Stimulated activated CD8-positive, alpha-beta memory T cell treated with anti-CD3 and anti-CD28 coated beads, Interleukin-15, amount 100 ng/mL, for 4 hours (primary cell): ENCODE measurements at places on chromosomes 2 and 18.

DNA sequence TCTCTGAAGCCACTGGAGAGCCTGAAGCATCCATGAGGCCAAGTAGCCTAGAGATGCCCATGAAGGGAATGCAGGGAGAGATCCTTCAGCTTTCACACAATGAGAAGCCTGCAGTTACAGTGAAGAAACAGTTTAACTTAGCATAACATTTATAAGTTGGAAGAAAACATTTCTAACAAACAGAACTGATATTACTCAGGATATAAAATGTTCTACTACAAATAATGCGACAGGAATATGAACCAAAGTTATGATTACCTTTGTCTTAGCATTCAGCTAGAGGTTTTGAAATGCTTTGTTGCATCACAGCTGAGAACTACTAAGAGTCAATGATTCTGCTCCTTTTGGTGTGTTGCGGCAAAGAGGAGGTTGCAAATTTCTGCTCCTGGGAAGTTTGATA, 6.9 kb upstream of the KYNU start:
- no peak for DNase-seq

DNA sequence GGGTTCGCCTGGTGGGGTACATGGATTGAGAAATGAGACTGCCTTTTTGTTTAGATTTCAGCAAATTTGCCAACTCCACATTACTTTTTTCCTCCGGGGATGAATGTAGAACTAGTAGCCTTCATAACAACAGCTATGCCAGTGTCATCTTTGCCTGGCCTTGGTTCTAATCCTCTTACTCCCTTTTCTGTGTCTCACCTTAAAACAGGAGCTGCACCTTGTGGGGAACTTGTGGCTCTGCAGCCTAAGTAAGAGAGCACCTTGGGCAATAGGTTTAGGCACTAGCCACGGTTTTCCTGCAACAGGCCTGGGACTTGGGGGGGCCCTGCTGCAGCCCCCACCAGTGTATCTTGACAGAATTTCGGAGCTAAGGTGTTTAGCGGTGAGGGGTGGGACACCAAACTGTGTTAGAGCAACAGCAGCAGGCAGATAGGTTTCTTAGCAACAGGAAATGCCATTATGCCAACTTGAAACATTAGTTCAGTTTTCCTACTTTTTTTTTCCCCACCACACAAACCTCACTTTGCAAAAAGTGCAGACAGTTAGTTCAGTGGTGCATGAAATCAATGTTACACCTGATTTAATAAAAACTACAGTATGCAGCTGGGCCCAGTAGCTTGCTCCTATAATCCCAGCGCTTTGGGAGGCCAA, 173.7 kb downstream of the PRKCE start:
- DNase-seq = no peak

DNA sequence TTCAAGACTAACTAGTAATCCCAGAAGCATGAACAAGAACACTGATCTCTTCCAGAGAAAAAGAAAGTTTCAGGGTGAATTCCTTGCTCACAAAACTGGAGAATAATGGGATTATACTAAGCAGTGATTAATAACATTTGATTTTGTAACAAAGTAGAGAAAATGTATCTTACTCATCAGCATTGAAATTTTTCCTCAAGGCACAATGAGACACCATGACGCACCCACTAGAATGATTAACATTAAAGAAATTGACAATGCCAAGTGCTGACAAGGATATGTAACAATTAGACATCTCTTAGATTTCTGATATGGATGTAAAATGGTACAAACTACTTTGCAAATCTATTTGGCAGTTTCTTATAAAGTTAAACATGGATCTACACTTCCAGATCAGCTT, 101.1 kb upstream of the EPHA4 start:
- no peak for DNase-seq

GRCh38 chr2:34373586-34374233, 774.6 kb upstream of the FAM98A start:
- no peak for DNase-seq

DNA sequence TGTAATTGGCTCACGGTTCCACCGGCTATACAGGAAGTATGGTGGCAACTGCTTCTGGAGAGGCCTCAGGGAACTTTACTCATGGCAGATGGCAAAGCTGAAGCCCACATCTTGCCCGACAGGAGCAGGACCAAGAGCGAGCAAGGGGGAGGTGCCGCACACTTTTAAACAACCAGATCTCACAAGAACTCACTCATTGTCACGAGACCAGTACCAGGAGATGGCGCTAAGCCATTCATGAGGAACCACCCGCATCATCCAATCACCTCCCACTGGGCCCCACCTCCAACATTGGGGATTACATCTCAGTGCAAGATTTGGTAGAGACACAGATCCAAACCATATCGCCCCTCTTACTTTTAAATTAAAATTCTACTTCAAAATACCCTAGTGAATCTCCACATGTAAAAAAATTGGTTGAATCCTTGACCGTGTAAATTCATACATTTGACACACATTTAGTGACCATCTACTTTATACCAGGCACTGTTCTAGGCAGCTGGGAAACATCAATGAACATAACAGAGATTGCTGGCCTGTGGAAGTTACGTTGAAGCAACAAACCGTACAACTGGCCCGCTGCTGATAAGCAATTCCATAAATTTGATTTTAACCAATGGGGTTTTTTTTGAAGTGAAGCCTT, 87.6 kb downstream of the ALPK2 start:
- no peak for DNase-seq

DNA sequence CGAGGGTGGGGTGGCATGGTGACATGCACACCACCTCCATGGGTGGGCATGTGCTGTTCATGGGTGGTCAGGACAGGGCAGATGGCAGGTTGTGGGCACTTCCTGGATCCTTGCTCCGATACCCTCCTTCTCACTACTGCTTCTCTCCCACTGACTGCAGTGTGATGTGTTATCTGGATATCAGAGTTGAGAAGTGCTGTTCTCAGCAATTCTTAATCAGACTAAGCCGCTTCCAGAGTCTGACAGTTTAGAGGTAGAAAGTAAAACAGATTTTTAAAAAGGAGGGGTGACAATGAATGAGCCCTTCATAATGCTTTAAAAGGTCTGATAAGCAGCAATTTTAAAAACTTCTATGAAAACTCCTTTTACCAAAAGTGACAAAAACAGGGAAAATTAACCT, 33.9 kb downstream of the SIGLEC15 start:
- no peak for DNase-seq

- DNase-seq = no peak
Observed at GRCh38 chr18:51724790-51725721, 527.6 kb upstream of the MEX3C start.

DNA sequence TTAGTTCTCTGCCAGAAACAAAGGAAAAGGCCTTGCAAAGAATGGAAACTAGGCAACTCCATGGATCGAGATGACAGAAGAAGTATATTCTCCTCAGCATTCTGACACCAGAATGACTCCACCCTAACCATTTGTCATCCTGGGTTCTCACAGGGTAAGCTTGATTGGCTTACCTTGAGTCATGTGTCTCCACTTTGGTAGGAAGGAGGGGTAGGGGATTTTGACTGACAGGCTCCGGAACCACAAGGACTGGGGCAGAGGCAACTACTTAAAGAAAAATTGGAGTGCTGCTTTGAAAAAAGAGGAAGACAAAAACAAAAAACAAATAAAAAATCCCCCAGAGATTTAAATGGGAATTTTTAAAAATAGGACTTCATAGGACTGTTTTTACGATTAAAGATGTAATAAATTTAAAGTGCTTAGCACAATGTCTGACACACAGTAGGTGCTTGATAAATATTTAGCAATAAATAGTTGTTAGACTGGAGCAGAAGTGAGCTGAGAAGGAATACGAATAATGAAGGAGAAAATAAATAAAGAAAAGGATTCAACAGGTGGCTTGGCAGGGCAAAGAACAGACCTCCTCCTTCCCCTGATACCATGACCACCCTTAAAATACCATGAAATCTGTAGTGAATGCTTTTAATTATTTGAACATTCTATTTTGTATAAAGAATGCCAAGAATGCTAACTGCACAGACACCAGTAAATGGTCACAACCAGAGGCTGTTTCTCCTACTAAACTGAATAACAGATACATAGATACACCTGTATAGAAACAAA, 230.2 kb downstream of the CDCA7 start:
- DNase-seq = no peak

DNA sequence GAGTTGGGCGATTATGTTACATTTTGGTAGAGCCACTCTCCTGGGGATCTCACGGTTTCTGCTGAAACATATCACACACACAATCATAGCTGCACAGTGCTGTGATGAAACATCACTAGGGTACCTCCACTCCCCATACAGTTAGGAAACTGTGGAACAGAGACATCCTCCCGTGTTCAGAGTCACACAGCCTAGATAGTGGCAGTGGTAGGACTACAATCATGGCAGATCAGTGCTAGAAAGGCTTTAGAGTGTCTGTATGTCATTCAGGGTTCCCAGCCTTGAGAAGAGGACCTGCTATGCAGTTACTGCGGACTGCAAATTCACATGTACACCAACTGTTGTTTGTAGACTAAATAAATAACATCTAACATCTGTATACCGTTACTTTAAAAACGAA, 210.3 kb upstream of the FOSL2 start:
- DNase-seq = no peak

DNA sequence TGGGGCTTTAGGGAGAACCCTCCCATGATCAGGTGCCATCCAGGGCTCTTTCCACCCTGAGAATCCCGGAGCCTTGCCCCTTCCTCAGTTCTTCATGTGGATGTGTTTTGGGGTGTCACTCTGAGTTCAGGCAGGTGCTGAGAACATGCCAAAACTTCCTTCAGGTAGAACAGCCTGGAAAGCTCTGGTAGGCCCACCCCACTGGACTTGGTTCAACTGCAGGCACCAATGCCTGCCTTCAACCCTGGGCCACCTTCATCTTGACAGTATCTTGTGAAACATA, 85.8 kb downstream of the EPAS1 start:
- DNase-seq = no peak

DNA sequence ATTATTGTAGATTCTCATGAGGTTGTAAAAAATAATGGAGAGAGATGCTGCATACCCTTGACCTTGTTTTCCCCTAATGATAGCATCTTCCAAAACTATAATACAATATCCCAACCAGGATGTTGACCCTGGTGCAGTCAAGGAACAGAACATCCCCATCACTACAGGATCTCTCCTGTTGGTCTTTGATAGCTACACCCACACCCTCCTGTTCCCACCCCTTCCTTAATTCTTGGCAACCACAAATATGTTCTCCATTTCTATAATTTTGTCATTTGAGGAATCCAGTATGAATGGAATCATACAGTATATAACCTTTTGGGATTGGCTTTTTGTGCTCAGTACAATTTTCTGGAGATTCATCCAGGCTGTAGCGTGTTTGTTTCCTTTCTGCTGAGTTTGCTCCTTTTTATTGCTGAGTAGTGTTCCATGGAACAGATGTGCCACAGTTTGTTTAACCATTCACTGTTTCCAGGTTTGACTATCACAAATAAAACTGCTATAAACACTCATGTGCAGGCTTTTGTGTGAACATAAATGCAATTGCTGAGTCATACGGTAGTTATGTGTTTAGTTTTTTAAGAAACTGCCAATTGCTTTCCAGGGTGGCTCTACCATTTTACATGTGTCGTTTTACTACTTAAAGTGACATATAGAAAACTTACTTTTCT, 22.2 kb downstream of the MCFD2 start:
- no peak for DNase-seq

DNA sequence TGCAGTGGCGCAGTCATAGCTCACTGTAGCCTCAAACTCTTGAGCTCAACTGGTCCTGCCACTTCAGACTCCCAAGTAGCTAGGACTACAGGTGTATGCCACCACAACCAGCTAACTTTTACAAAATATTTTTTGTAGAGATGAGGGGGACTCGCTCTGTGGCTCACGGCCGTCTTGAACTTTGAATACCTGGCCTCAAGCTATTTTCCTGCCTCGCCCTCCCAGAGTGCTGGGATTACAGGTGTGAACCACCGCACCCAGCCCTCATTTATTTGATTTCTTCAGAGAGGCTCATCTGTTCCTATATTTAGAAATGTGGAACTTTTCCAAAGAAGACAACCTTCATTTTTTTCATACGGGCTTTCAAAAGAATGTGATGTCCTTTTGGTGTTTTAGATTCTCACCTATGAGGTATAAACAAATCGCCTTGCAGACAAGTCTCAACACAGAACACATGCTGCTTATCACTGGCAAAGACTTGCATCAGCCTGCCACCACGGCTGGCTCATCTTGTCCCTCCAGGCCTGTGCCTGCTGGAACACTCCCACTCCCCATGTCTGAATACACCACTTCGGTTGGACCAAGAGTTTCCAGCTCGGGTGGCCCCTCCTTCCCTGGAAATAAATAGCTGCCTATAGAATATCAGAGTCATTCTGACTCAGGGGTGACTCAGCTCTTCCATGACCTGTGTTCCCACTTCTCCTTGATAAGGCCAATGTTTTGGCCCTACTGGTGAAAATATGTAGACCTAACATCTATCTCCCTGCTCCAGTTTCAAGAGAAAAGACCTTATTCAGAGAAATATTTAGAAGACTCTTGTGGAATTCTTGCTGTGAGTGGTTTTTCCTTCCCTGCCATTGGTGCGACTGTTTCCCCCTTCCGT, 202.6 kb downstream of the TGIF1 start:
- peak; percentile 14 for DNase-seq

GRCh38 chr18:74370115-74370514, 54.5 kb downstream of the C18orf63 start:
- no peak for DNase-seq

DNA sequence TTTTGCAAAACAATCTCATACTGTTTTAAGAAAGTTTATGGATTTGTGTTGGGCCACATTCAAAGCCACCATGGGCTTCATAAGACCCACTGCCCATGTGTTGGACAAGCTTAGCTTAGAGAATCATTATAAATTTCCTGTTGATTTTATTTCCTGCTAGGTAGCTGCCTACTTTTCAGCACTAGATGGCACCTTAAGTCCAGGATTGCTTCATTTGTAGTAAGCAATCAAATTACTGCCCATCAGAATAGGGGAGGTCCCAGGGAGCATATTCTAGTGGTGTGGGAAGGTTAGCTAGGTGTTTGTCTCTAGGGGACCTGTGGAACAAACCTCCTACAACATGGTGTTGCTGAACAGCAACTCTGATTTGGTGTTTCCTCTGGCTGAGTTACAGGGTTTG, 11.0 kb upstream of the DCDC2C start:
- no peak for DNase-seq

- DNase-seq = no peak
Observed at GRCh38 chr2:100990166-100990565, 11.9 kb upstream of the RPL31 start.

DNA sequence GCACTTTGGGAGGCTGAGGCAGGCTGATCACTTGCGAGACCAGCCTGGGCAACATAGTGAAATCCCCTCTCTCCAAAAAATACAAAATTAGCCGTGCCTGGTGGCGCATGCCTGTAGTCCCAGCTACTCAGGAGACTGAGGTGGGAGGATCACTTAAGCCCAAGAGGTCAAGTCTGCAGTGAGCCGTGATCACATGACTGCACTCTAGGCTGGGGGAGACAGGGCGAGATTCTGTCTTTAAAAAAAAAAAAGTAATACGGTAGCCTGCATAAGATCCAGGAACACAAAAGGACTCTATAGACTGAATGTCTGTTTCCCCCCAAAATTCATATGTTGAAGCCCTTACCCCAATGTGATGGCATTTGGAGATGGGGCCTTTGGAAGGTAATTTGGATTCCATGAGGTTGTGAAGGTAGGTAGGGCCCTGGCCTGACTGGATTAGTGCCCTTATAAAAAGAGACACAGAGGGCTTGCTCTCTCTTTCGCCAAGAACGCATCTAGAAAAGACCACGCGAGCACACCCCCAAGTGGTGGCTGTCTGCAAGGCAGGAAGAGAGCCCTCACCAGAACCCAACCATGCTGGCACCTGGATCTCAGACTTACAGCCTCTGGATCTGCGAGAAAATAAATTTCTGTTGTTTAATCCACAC, 17.0 kb downstream of the MBOAT2 start:
- DNase-seq = no peak

- no peak for DNase-seq
Observed at GRCh38 chr2:157349949-157350515, 24.4 kb upstream of the ERMN start.

- no peak for DNase-seq
Observed at GRCh38 chr18:22489704-22490103, 72.0 kb upstream of the CTAGE1 start.
